ENCODE measurements at places on chromosomes 16 and 17. TPM values are rescaled to one million over a fixed set of nuclear protein-coding genes. Genes with fewer than 3 reads are reported as not detected.

MED31 gene
- total RNA-seq = 30.8 TPM

PARN gene
- total RNA-seq = 46.4 TPM

CDH5 gene
- not detected for total RNA-seq

MYO15B gene
- 75.1 TPM for total RNA-seq

MT1A gene
- not detected for total RNA-seq

VASN gene
- 0.29 TPM for total RNA-seq
